ENCODE measurements at places on chromosomes 6 and 20. TPM values are rescaled to one million over a fixed set of nuclear protein-coding genes. Genes with fewer than 3 reads are reported as not detected.

MATN4 gene
- 0.10 TPM for total RNA-seq

RAMACL gene
- 0.24 TPM for total RNA-seq

CRYBG1 gene
- total RNA-seq, result 74.4 TPM

AKAP7 gene
- total RNA-seq, result 8.8 TPM

TNF gene
- total RNA-seq, result 1.7 TPM

APOBEC2 gene
- not detected for total RNA-seq

MYH7B gene
- total RNA-seq, result not detected

ANKRD6 gene
- 2.7 TPM for total RNA-seq

SCUBE3 gene
- 0.10 TPM for total RNA-seq

AVP gene
- not detected for total RNA-seq

PAX1 gene
- not detected for total RNA-seq

Data from RPMI7951 (cell line).